ENCODE measurements at places on chromosomes 1 and 21. TPM values are rescaled to one million over a fixed set of nuclear protein-coding genes. Genes with fewer than 3 reads are reported as not detected.

Gene CDC20
- total RNA-seq = 328 TPM

Gene PRKAA2
- not detected for total RNA-seq

Gene CD48
- 231 TPM for total RNA-seq

Gene LRRC39
- total RNA-seq = 0.70 TPM

Gene HCN3
- total RNA-seq = 4.8 TPM

Gene TNNI3K
- 0.98 TPM for total RNA-seq

GRCh38 chr1:14613926-14614325 lies 15.4 kb downstream of the KAZN start:
- no peak for DNase-seq

DNA sequence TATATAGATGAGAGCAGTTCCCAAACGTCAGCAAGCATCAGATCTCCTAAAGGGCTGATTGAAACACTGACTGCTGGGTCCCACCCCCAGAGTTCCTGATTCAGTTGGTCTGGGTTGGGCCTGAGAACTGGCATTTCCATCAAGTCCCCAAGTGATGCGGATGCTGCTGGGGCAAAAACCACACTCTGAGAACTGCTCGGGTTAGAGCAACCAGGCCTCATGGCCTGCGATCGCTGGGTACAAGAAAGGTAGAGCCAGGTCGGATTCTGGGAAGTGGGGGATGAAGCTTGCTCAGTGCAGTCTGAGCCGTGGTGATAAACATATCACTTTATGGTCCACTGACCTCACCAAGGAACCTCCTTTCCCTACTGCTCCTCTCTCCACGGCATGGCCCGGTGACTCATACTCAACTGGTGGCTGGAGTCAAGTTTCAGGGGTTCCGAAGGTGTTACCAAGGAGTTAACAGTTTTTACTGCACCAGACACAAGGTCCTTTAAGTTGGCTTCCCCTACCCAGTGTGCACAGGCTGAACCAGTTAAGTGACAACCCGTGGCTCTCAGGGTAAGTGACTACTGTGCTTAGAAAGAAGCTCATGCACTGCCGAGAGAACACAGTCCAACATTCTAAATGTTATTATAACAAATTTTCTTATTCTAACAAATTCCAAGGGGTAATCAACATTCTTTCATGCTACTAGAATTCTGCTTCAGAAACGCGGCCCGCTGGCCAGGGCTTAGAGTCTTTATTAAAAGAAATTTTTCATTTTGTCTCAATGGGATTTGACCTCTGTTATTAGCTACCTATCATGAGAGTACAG lies 153.5 kb downstream of the TGFBR3 start:
- DNase-seq = no peak

DNA sequence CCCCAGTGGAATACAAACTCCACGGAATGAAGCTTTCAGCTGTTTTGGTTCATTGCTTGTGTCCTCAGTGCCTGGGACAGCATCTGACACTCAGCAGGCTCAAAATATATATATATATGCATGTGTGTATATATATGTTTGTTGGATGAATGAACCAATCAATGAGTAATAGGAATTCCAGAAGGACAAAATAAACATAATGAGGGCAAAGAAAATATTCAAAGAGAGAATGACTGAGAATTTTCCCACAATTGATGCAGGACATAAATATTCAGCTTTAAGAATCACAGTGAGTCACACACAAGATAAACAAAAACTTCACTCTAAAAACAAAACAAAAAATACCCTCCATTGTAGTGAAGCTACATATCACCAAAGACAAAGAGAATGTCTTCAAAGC lies 64.0 kb downstream of the CHD5 start:
- DNase-seq = no peak

- DNase-seq = peak; percentile 73
Observed at GRCh38 chr1:205286335-205286950, 35.1 kb downstream of the NUAK2 start.

DNA sequence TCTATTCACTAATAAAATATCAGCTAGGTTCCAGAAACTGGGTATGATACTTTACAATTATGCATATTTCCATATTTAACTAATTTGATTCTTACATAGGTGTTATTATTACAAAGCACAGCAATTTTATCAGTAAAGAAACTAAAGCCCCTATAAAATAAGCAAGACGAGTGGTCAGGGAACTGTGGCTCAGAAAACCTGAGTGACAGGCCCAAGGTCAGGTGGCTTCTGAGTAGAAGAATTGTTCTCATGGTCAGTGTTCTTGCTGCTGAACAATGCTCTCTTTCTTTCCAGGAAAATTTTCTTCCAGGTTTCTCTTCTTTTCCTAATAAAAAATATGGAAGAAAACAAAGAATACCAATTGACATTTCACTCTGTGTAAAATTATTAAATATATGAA lies 2.2 kb upstream of the ATP6V1G3 start:
- DNase-seq = no peak

GRCh38 chr1:30712583-30712982 lies 10.8 kb downstream of the MATN1 start:
- DNase-seq = no peak

DNA sequence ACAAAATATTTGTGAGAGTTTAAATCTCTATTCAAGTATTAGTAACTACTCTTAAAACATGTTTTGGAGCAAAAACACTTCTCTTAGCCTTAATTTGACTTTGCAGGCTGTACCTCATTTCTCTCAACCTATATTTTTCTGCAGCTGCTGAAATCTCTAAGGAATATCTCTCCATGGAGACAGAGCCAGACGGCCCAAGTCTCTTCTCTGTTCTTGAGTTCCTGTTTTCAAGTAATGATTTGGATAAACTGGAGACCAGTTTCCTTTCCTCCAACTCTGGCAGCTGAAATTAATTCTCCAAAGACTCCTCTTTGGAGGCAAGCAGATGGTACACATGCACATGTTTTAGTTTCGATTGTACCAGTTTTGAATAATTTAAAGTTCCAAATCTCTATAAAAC lies 659.7 kb upstream of the NEGR1 start:
- DNase-seq = no peak

- no peak for DNase-seq
Observed at GRCh38 chr1:8412183-8412831, 94.4 kb downstream of the SLC45A1 start.

DNA sequence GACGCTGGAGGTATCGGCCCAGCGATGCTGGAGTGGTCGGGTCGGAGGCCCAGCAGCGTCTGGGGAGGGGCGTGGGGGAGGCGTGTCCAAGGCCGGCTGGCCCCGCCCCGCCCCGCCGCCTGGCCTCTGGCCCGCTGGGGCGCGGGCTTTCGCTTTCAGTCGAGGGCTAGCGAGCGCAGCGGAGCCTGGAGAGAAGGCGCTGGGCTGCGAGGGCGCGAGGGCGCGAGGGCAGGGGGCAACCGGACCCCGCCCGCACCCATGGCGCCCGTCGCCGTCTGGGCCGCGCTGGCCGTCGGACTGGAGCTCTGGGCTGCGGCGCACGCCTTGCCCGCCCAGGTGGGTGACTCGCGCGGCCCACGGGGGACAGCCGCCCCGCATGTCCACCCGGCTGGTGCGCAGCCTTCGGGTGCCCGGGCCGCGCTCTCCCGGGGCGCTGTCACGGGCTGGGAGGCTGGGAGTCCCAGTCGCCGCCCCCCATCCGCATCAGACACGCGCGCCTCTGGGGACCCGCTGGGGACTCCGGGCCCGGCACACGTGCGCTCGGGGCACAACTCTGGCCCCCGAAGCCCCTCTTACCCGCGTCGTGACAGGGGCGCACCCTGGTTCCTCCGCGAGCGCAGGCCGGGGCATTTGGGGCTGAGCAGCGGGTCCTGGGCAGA lies at the start of gene TNFRSF1B:
TNFRSF1B (plus strand) TSS at position 158 of the 659 bp plus-strand sequence; CDS start at position 259, 101 bp downstream.
- peak; percentile 81 for DNase-seq

- no peak for DNase-seq
Observed at GRCh38 chr1:201557572-201557958, 18.6 kb downstream of the NAV1 start.
